ENCODE measurements at places on chromosomes 11 and 22.

DNA sequence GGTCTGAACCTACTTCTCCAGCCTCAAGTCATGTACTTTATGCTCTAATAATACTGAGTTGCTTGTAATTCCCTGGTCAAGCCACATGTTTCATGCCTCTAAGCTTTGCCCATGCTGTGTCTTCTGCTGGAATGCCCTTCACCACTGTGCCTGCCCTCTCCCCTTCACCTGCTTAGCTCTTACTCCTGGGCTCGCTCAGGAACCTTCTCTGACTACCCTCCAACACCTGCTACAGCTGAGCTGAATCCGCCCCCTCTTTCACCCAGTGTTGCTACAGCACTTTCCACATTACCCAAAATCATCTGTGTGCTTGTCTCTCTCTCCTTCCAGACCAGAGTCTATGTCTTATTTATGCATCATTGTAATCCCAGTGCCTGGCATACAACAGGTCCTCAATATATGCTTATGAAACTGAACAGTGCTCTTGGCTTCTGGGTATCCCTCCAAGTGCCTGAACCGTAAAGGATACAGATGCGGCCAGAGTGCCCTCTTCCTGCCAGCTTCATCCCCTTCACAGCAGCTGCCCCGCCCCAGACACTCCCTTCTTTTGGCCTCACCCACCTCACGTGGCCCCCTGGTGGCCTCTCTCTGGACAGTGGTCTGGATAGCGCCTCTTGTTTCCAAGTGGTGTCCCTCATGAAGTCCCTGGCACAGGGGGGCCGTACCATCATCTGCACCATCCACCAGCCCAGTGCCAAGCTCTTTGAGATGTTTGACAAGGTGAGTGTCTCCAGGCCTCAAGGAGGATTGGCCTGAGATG is 7.1 kb downstream of the ABCG4 start:
- DNase-seq: peak; percentile 47

GRCh38 chr11:11211186-11211585 is 141.9 kb downstream of the CSNK2A3 start:
- no peak for DNase-seq

DNA sequence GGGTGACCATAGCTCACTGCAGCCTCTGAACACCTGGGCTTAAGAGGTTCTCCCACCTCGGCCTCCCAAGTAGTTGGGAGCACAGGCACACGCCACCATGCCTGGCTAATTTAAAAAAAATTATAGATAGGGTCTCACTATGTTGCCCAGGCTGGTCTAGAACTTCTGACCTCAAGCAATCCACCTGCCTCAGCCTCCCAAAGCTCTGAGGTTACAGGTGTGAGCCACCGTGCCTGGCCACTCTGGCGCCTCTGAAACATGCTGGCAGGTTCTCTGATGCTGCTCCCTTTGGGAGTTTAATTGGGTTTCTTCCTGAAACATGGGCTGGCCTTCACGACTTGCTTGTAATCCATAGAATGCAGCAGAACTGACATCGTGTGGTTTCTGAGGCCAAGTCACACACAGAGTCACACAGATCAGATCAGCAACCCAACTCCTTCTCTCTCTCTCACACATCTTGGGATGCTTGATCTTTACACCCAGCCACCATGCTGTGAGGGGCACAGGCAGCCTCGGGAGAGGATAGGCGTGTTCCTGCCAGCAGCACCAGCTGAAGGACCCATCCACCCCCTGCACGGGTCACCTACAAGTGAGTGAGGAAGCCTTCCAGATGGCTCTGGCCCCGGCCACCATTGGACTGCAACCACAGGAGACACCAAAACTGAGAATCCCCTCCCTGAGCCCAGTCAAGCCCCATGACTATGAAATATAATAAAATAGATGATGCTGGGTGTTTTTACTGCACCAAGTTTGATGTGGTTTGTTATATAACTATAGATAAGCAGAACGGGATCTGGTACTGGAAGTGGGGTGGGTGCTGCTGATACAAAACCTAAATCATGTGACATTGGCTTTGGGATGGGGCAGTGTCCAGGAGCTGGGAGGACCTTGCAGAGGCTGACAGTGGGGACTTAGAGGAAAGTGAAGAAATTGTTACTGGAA is 3.1 kb upstream of the GSC2 start:
- DNase-seq: no peak

GRCh38 chr11:76415073-76415472 is 29.7 kb upstream of the EMSY start:
- no peak for DNase-seq

- no peak for DNase-seq
These were observed 165.5 kb upstream of the NTM start for GRCh38 chr11:131204765-131205380.

DNA sequence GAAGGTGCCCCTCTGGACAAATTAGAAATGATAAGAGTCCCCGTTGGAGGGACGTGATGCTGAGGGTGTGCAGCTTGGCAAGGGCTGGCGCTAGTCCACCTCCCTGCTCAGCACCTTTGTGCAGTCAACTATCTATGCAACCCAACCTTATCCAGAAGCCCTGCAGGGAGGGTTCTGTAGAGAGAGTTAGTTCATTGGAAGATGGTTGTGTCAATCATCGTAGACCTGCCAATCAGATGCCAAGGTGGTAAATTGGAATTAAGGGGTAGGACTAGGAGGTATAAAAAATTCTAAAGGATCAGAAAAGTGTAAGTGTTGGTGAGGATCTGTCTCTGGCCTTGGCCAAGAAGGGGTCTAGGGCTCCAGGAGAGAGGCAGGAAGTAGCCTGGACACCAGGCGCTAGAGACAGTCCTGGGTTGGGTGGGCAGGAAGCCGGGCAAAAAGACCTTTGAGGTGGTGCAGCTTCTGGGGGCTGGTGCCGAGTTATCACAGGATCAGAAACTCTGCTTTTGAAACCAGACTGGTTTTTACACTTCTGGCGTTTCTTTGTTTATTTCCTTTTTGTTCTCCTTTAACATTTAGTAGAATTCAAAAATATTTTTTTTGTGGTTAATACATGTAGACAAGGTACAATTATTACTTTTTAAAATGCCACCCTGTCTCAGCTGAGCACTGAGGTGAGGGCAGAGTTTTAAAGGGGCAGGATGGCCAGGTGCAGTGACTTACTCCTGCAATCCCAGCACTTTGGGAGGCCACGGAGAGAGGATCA is 1.6 kb downstream of the C1QTNF6 start:
- peak; percentile 60 for DNase-seq

- no peak for DNase-seq
These were observed 29.8 kb downstream of the TEAD1 start for GRCh38 chr11:12704049-12704448.

GRCh38 chr22:50034126-50035081 is 21.8 kb upstream of the IL17REL start:
- no peak for DNase-seq

DNA sequence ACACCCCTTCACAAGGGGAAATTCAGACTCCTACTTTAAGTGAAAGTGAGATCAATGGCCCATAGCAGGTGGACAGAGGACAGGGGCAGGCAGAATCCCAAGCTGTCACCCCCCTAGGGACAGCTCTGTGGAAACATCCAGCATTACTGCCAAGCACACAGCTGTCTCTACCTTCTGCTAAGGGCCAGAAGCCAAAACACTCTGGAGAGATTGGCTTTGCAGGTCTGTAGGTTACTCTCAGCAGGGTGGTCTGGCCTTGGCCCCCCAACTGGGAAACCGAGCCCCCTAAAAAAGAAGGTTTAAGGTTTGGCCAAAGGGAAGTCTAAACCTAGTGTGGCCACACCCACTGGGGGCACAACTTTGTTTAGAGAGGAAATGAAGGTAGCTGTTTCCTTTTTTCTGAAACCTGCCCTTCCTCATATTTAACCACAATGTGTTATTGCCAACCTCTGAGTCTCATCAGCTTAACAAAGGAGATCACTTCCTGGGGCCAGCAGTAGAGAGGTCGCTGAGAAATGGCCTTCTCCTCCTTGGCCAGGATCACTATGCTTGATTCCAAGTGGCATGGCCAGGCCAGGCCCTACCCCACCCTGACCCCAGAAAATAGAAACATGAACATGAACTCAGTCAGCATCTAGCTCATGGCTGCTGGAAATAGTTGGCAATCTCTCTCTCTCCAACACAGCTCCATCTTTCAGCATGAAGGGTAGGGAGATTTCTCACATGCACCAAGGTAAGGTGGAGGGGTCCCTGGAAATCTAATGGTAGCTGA is 25.9 kb upstream of the SCARF2 start:
- no peak for DNase-seq

- no peak for DNase-seq
These were observed 1.0 kb downstream of the RAPSN start for GRCh38 chr11:47447906-47448305.

GRCh38 chr11:11717064-11717725 is 95.4 kb upstream of the GALNT18 start:
- no peak for DNase-seq

DNA sequence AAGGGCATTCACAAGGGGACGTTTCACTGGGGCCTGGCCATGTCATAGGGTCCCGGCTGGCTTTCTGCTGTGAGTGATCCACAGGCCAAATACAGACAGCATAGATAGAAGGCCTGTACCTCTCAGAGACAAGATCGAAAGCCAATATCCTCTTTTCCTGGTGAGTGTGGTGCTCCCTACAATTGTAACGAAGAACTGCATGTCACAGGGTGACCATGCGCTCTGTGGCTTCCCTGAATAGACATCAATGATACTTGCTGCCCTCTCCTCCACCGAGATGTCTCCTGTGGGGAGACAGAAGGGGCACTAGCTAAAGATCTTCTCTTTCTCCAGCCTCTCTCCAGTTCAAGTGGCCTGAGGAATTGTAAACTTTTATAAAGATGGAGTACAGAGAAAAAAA is 226.1 kb upstream of the POU2AF2 start:
- DNase-seq: no peak

DNA sequence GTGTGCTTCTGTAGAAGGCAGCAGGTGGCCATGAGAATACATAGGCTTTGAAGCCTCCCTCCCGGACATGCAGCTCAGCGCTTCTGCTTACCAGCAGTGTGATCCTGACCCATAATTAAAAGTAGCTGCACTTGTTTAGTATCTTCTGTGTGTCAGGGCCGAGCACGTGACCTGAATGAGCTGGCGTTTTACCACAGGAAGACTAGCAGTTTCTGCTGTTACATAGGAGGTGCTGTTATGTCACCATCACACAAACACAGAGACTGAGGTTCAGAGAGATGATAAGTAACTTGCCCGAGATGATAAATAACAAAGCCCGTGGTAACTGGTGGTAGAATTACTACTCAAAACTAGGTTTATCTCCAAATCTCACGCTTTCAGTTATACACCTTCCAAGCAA is 329.5 kb downstream of the OPCML start:
- no peak for DNase-seq

- DNase-seq: no peak
These were observed 859 bp upstream of the KRTAP5-5 start for GRCh38 chr11:1628506-1629325.

- DNase-seq: no peak
These were observed 25.6 kb downstream of the OR2AG2 start for GRCh38 chr11:6746086-6746618.

- no peak for DNase-seq
These were observed 248.0 kb downstream of the ST3GAL4 start for GRCh38 chr11:126603486-126603885.

GRCh38 chr22:43996170-43996980 is 27.7 kb upstream of the PARVB start:
- DNase-seq: no peak

DNA sequence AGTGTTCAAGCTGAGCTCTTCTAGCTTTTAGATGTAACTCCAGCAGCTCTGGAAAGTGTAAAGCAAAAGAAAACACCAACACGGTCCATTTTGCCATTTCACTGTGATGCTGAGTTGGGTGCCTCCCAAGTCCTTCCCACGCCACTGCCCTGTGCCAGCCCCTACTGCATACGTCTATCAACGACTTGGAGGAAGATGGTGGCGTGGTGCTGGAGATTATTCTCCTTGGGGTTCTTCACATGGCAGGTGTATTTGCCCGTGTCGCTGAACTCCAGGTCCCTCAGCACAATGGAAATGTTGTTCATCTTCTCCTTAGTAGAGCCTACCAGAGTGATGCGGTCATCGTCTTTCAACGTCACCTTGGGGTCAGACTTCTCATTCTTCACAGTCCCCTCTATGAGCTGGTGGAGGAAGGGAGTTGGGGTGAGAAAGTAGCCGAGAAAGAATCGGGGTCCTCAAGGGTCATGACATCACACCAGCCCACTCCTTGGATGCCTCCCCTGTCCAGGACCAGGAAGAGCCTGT is 8.9 kb downstream of the SCN4B start:
- DNase-seq: no peak

DNA sequence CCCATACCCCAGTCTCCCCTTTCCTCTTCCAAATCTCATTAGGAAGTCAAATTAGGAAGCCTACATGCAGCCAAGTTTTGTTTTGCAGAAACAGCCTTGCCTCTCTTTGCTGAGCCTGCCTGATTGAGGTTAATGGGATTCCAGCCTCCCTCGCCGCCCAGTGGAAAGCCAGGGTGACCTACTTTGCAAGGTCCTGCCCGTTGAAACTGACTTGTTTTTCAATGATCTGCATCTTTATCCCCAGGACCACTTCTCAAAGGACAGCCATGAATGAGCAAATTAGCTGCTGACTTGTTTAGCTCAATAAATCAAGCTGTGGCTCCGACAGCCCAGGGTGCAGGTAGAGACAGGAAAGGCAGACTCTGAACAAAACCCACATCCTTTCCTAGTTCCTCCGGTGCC is 110.4 kb downstream of the RRAS2 start:
- no peak for DNase-seq

DNA sequence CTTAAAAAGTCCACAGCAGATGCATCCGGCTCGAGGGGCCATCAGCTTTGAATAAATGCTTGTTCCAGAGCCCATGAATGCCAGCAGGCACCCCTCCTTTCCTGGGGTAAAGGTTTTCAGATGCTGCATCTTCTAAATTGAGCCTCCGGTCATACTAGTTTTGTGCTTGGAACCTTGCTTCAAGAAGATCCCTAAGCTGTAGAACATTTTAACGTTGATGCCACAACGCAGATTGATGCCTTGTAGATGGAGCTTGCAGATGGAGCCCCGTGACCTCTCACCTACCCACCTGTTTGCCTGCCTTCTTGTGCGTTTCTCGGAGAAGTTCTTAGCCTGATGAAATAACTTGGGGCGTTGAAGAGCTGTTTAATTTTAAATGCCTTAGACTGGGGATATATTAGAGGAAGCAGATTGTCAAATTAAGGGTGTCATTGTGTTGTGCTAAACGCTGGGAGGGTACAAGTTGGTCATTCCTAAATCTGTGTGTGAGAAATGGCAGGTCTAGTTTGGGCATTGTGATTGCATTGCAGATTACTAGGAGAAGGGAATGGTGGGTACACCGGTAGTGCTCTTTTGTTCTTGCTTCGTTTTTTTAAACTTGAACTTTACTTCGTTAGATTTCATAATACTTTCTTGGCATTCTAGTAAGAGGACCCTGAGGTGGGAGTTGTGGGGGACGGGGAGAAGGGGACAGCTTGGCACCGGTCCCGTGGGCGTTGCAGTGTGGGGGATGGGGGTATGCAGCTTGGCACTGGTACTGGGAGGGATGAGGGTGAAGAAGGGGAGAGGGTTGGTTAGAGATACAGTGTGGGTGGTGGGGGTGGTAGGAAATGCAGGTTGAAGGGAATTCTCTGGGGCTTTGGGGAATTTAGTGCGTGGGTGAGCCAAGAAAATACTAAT is 1.9 kb downstream of the NEAT1 start:
- no peak for DNase-seq

- no peak for DNase-seq
These were observed 211.3 kb downstream of the NXPE2 start for GRCh38 chr11:114889594-114890011.

All from SW 1271 (cell line).